HS-27A (cell line): ENCODE measurements at places on chromosomes 1 and 21.

GRCh38 chr1:95415146-95415545 is 181.1 kb downstream of the RWDD3 start:
- DNase-seq, result no peak

- no peak for DNase-seq
Measured at GRCh38 chr21:36127250-36127904, 7.5 kb upstream of the CBR3 start.

DNA sequence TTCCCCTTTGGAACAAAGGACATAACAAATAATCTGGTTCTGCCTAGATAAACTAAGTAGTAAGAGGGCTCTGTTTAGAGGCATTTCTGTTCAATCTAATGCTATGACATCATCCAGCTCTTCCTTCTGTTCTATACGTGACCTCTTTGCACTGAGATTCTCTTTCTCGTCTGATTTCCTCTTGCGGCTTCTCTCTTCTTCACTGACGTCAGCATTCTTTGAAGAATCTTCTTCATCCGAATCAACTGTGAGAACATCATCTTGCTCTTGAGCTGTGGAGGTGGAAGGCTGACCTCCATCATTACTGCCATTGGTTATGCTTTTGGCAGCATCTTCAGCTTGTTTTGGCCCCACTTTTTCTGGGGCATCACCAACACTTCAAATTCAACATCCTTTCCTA is 130.4 kb downstream of the HS2ST1 start:
- no peak for DNase-seq

DNA sequence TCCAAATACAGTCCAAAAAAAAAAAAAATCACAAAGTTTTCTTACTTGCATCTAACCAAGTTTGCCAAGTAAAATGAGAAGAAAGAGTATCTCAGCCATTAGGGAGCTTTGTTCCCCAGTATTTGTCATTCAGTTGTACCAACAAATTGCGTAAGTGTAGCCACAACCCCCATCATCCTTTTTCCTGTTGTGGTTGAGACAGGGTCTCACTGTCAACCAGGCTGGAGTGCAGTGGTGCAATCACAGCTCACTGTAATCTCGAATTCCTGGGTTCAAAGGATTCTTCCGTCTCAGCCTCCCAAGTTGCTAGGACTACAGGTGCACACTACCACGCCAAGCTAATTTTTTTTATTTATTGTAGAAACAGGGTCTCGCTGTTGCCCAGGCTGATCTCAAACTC is 9.5 kb downstream of the STX6 start:
- DNase-seq, result no peak

GRCh38 chr1:26526287-26526686 is 3.3 kb upstream of the RPS6KA1 start:
- no peak for DNase-seq
